Caco-2 (cell line): ENCODE measurements at places on chromosomes 7 and 10.
A peak's percentile ranks its signal among the peaks of the same experiment; 100 is the strongest.

- H3K36me3 ChIP-seq, result no peaks in the 10 kb centered on the region
- no peak overlapping the region for H3K4me3 ChIP-seq
- no peaks in the 10 kb centered on the region for H3K4me1 ChIP-seq
- peaks cover 1% of the 10 kb centered on the region; the same call in 1 of the 2 replicates for H3K27me3 ChIP-seq
- H3K27ac ChIP-seq, result no peak overlapping the region
Measured at GRCh38 chr10:43127442-43127841, 10.8 kb upstream of the CSGALNACT2 start.

- H3K27me3 ChIP-seq, result no peaks in the 10 kb centered on the region
- H3K36me3 ChIP-seq, result no peaks in the 10 kb centered on the region
- no peak overlapping the region for H3K4me3 ChIP-seq
- H3K4me1 ChIP-seq, result no peaks in the 10 kb centered on the region
- no peak overlapping the region for H3K27ac ChIP-seq
Measured at GRCh38 chr10:108052981-108053380, 888.5 kb upstream of the SORCS1 start.

DNA sequence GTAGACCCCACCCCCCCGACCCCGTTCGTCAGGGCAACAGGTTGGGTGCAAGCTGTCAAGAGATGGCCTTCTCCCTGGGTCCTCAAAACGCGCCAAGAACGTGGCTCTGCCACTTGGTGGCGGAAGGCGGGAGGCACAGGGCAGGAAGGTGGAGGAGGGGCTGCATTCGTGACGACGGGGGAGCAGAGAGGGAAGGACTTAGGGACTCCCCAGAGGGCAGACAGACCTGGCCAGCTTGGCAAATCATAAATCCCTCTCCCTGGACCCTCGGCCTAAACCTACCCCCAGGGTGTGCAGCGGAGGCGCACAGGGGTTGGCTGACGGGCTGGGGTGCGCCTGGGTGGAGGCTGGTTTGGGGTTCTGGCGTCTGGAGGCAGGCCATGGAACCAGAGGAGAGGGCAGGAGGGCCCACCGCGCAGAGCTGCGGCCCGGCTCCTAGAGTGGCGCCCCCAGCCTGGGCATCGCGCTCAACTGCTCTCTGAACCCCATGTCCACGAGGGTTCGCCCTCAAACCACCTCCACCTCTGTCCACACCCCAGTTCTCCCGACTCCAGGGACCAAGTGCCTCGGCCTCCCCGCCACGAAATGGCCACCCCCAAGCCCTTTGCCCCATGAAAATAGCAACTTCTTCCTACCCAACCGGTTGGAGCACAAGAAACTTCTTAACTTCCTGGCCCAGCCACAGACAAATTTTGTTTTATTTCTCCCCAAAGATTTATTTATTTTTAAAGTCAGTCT, 10.8 kb upstream of the GATA3 start:
- no peak for DNase-seq
- no peak overlapping the region for H3K4me3 ChIP-seq
- no peaks in the 10 kb centered on the region for H3K27me3 ChIP-seq
- no peaks in the 10 kb centered on the region for H3K36me3 ChIP-seq
- peaks cover 28% of the 10 kb centered on the region for H3K4me1 ChIP-seq

GRCh38 chr10:112456533-112456932, 9.5 kb downstream of the VTI1A start:
- no peaks in the 10 kb centered on the region for H3K27me3 ChIP-seq
- H3K27ac ChIP-seq, result no peak overlapping the region
- H3K4me3 ChIP-seq, result no peak overlapping the region
- no peaks in the 10 kb centered on the region for H3K36me3 ChIP-seq
- DNase-seq, result peak; percentile 15
- 0 out of 2 replicates have a peak, but pooled peaks cover 5% of the 10 kb centered on the region for H3K4me1 ChIP-seq

GRCh38 chr7:93310346-93310745, 78.2 kb downstream of the VPS50 start:
- no peak for DNase-seq
- no peak overlapping the region for H3K27ac ChIP-seq
- no peaks in the 10 kb centered on the region for H3K4me1 ChIP-seq
- H3K27me3 ChIP-seq, result no peaks in the 10 kb centered on the region
- H3K36me3 ChIP-seq, result no peaks in the 10 kb centered on the region

DNA sequence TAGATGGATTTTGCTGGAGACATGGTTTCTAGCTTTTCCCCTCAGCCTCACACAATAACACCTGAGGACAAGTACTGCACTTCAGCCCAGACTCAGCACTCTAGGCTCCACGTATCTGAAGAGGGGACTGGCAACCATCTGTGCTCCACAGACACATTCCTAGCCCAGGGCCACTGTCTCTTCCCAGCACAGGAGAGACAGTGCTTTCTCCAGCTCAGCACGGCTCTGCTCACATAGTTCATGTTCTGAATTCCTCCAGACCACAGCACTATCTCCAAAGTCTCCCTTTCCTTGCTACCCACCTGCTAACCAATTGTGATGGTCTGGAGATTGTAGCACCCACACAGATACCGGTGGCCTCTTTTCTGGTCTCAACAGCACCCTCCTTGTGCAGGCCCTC, 114.5 kb downstream of the HTR7 start:
- H3K36me3 ChIP-seq, result no peaks in the 10 kb centered on the region
- no peak overlapping the region for H3K4me3 ChIP-seq
- no peak for DNase-seq
- no peaks in the 10 kb centered on the region for H3K4me1 ChIP-seq

DNA sequence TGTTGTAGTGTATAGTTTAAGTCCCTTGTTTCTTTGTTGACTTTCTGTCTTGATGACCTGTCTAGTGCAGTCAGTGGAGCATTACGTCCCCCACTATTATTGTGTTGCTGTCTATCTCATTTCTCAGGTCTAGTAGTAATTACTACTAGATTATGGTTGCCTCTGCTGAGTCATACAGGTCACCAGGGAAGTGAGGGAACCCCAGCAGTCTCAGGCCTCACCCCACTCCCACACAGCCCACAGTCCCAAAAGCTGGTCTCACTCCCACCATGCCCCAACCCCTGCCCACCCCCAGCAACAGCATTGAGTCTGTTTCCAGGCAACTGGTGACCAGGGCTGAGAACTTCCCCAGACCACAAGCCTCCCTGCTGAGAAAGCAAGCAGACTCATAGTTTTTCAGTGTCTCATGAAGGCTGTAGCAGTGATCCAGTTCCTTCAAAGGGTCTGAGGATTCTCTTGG, 88.0 kb downstream of the PLXDC2 start:
- DNase-seq, result no peak
- H3K27ac ChIP-seq, result no peak overlapping the region
- H3K36me3 ChIP-seq, result no peaks in the 10 kb centered on the region

GRCh38 chr7:32937344-32938174, 19.7 kb upstream of the FKBP9 start:
- no peak overlapping the region for H3K27ac ChIP-seq
- no peak overlapping the region for H3K4me3 ChIP-seq
- no peak for DNase-seq
- no peaks in the 10 kb centered on the region for H3K27me3 ChIP-seq

DNA sequence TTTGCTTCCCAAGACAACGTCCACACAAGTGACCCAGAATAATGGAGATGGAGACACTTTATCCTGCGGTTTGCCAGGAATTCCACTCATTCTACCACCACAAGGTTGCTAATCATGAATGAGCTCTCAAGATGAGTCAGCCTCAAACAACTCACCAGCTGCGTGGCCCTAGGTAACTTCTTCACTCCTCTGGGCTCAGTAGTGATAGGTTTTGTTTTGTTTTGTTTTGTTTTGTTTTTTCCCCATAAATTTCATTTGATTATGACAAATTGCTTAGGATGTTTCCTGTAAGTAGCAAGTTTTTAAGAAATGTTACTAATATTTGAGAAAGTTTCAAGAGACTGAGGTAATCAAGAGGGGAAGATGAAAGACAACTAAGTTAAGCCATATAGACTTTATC, 286.8 kb downstream of the PARD3 start:
- no peaks in the 10 kb centered on the region for H3K27me3 ChIP-seq
- H3K4me1 ChIP-seq, result peaks cover 31% of the 10 kb centered on the region
- DNase-seq, result no peak
- peak overlapping the region; percentile 6 for H3K27ac ChIP-seq
- no peak overlapping the region for H3K4me3 ChIP-seq

DNA sequence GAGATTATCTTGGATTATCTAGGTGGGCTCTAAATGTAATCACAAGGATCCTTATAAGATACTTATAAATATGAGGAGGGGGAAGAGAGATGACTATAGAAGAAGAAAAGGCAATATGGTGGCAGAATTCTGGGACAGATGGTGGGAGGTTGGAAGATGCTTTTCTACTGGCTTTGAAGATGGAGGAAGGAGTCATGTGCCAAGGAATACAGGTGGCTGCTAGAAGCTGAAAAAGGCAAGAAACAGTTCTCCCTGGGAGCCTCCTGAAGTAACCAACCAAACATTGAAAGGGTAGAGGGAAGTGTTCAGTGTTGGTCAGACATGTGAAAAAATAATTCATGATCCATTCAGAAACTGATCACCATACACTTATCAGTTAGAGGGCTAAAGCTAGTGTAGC, 213.3 kb downstream of the WDR11 start:
- no peak overlapping the region for H3K4me3 ChIP-seq
- no peaks in the 10 kb centered on the region for H3K36me3 ChIP-seq
- no peak for DNase-seq
- peak overlapping the region; percentile 81 for H3K27ac ChIP-seq
- peaks cover 34% of the 10 kb centered on the region for H3K4me1 ChIP-seq

DNA sequence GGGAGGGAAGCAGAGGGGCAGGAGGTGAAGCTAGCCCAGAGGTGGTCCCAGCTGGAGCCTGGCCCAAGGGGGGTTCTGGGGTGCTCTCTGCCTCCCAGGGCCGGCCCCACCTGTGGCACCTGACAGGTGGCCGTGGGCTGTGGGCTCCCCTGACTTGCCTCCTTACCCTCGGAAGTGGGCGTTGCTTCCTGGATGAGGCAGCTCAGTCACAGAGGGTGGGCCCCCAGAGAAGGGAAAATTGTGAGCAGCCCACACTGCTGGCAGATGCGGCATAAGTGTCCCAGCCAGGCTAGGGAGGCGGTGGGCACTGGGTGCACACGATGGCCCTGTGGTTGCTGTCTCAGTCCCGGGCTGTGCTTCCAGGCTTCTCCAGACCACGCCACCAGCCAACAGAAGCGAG, 118.9 kb downstream of the LRRC18 start:
- DNase-seq, result no peak
- H3K27ac ChIP-seq, result no peak overlapping the region
- H3K27me3 ChIP-seq, result peaks cover 1% of the 10 kb centered on the region; the same call in 1 of the 2 replicates
- H3K4me3 ChIP-seq, result no peak overlapping the region

GRCh38 chr10:105268961-105269360, 627.9 kb downstream of the SORCS3 start:
- DNase-seq, result no peak
- no peak overlapping the region for H3K4me3 ChIP-seq
- no peaks in the 10 kb centered on the region for H3K4me1 ChIP-seq
- no peak overlapping the region for H3K27ac ChIP-seq
- no peaks in the 10 kb centered on the region for H3K36me3 ChIP-seq

- H3K27me3 ChIP-seq, result no peaks in the 10 kb centered on the region
- no peak for DNase-seq
- no peaks in the 10 kb centered on the region for H3K36me3 ChIP-seq
Measured at GRCh38 chr7:11775401-11775800, 56.6 kb downstream of the THSD7A start.

GRCh38 chr7:37577412-37577811, 106.2 kb upstream of the GPR141 start:
- H3K4me3 ChIP-seq, result no peak overlapping the region
- DNase-seq, result no peak
- H3K36me3 ChIP-seq, result no peaks in the 10 kb centered on the region
- H3K27me3 ChIP-seq, result no peaks in the 10 kb centered on the region
- H3K27ac ChIP-seq, result no peak overlapping the region
- no peaks in the 10 kb centered on the region for H3K4me1 ChIP-seq

DNA sequence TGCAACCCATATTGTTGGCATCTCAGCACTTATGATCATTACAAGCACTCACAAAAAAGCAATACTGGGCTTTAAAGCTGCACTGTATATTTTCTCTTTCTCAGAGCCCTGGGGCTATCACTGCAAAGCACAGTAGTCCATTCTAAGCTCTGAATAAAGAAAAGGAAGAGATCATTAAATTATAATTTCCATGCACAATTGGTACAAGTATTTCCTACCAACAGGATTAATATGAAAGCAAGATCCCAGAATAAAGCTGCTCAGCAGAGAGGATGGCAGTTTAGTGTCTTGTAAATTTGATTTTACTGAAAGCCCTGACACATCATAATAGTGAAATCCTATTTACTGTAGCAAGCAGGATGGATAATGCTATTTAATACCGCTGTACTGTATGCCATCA, 205.3 kb downstream of the CHCHD3 start:
- H3K4me1 ChIP-seq, result 0 out of 2 replicates have a peak, but pooled peaks cover 4% of the 10 kb centered on the region
- no peak for DNase-seq
- no peaks in the 10 kb centered on the region for H3K36me3 ChIP-seq
- no peak overlapping the region for H3K4me3 ChIP-seq
- H3K27me3 ChIP-seq, result no peaks in the 10 kb centered on the region
- H3K27ac ChIP-seq, result no peak overlapping the region

DNA sequence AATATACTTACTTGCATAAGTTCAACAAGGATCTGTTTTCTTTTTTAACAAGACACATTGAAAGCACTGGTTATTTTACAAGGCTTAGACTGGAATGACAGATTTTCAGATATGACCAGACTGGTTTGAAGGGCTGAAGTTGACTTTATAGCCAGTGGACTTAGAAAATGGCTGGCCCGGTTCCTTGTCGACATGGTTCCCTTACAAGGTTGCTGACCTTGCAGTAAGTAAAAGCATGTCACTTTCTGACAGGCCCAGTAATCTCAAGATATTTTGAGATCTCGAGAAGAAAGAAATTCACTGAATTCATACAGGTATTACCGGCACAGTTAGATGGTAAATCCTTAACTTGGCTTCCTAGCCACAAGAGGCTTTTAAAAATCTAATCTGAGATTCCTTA, 136.5 kb downstream of the COBL start:
- H3K36me3 ChIP-seq, result no peaks in the 10 kb centered on the region
- DNase-seq, result no peak
- H3K27me3 ChIP-seq, result no peaks in the 10 kb centered on the region
- no peaks in the 10 kb centered on the region for H3K4me1 ChIP-seq
- H3K27ac ChIP-seq, result no peak overlapping the region

DNA sequence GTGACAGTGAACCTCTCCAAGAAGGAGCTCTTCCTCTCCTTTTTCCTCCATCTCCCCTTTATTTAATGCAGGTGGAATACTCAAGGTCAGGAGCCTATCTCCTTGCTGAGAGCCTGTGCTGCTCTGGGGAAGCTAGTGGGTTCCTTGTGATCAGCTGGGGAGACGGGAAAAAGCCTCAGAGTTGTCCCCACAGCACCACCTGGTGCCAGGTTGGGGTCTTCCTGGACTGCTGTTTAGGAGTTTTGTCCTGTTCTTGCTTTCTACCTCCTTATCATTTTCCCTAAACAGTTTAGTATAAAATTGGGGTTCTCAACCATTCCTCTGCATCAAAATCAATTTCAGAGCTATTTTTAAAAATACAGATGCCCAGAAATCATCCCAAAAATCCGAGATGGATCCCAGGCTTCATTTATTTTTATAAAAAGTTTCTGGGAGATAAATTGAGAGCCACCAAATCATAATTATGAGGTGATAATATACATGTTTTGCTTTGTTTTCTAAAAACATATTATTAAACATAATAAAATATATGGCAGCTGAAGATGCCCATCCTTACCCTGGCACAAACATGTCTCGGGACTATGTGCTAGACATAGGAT, 44.3 kb downstream of the MACC1 start:
- H3K36me3 ChIP-seq, result peaks cover 5% of the 10 kb centered on the region
- no peak overlapping the region for H3K4me3 ChIP-seq
- peak; percentile 78 for DNase-seq
- peaks cover 6% of the 10 kb centered on the region for H3K4me1 ChIP-seq

GRCh38 chr10:70174058-70174741, 3.9 kb upstream of the SAR1A start:
- no peaks in the 10 kb centered on the region for H3K27me3 ChIP-seq
- peaks cover 5% of the 10 kb centered on the region for H3K4me1 ChIP-seq
- no peak overlapping the region for H3K27ac ChIP-seq
- H3K36me3 ChIP-seq, result no peaks in the 10 kb centered on the region

- peaks cover 1% of the 10 kb centered on the region; the same call in 1 of the 2 replicates for H3K27me3 ChIP-seq
- DNase-seq, result no peak
- H3K4me3 ChIP-seq, result no peak overlapping the region
- no peaks in the 10 kb centered on the region for H3K36me3 ChIP-seq
Measured at GRCh38 chr7:48244864-48245271, 73.6 kb downstream of the ABCA13 start.
